ENCODE measurements at places on chromosomes 4 and X. TPM values are rescaled to one million over a fixed set of nuclear protein-coding genes. Genes with fewer than 3 reads are reported as not detected.
A peak's percentile ranks its signal among the peaks of the same experiment; 100 is the strongest.

Gene FABP2
- not detected for total RNA-seq

Gene CXCL5
- total RNA-seq = not detected

DNA sequence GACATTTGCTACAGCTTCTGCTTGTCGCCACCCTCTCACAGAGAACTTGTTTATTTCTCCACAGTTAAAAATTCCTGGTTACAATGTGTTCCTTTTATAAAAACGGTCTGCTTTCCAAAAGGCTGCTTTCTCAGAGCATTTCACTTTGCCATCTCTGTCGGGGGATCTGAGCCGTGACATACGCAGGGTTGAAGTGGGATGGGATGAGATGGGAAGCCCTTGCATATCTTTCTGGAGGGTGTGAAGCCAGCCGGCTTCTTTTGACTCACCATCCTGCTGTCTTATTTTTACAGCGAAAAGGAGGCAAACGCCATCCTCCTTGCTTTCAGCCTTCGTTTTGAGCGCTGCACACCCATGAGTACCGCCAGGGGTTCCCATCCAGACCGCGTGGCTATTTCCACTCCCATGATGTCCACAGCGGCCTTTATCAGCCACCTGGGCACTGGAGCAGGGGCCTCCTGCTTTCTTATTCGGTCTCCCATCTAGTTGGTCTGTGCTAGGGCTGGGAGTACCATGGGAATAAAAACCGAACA is 99.8 kb upstream of the GATB start:
- H3K4me1 ChIP-seq = no peaks in the 10 kb centered on the region
- no peak overlapping the region for H3K27ac ChIP-seq
- peaks cover 27% of the 10 kb centered on the region for H3K27me3 ChIP-seq
- no peaks in the 10 kb centered on the region for H3K36me3 ChIP-seq
- no peak for DNase-seq

- DNase-seq = peak; percentile 74
- peaks cover 65% of the 10 kb centered on the region for H3K4me1 ChIP-seq
- H3K27ac ChIP-seq = peak overlapping the region; percentile 97
- no peaks in the 10 kb centered on the region for H3K27me3 ChIP-seq
- peak overlapping the region; percentile 92 for H3K4me3 ChIP-seq
These were observed 3.3 kb downstream of the KLF3 start for GRCh38 chr4:38667085-38667893.

- H3K27me3 ChIP-seq = no peaks in the 10 kb centered on the region
- no peak overlapping the region for H3K27ac ChIP-seq
- no peaks in the 10 kb centered on the region for H3K4me1 ChIP-seq
- no peak overlapping the region for H3K4me3 ChIP-seq
- no peak for DNase-seq
These were observed 141.1 kb downstream of the MOSPD2 start for GRCh38 chrX:15014281-15014680.

GRCh38 chr4:19425146-19425545 is 826.6 kb upstream of the SLIT2 start:
- no peaks in the 10 kb centered on the region for H3K27me3 ChIP-seq
- H3K27ac ChIP-seq = no peak overlapping the region
- DNase-seq = no peak

DNA sequence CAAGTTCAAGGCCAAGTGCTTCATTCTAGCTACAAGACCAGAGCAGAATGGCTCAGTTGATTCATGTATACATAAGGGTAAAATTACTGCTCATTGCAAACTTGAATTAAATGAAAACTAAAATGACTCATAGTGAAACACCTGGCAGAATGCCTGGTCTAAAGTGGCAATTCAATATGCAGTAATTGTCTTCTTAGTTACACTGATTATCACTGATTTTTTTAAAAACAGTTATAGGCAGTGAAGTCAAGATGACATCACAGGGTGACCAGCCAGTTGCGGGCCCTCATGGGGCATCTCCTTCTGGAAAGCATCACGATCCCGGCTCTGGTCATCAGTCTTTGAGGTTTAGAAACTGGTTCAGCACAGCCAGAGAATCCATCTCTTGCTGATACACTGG is 154.2 kb downstream of the RAB28 start:
- H3K4me1 ChIP-seq = no peaks in the 10 kb centered on the region
- H3K27me3 ChIP-seq = no peaks in the 10 kb centered on the region
- peaks cover 6% of the 10 kb centered on the region for H3K36me3 ChIP-seq
- no peak overlapping the region for H3K4me3 ChIP-seq
